ENCODE measurements at places on chromosomes 11 and 22.

- DNase-seq = no peak
These were observed 5.6 kb upstream of the MUC6 start for GRCh38 chr11:1041936-1042608.

DNA sequence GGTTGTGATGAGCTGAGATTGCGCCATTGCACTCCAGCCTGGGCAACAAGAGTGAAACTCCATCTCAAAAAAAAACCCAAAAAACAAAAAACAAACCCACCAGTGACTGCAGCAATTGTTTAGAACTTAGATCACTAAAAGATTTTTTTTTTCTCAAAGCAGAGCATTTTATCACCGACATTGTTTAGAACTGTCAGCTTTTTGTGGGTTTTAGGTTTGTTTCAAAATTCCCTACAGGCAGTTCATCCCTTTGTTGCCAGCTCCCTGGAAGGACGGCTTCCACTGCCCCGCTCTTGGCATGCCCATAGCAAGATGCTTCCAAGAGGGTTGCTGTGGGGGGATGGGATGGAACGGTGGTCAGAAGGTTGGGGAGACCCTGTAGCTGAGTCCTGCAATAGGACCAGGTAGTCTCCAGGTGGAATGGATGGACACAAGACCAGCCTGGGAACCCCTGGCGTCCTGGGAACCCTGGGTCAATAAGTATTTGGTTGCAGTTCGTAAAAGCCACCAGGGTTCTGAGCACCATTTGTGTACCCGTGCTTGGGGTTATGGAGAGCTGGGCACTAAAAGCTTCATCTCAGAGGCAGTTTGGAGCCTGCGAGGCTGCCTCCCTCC is 46.7 kb downstream of the TSPAN18 start:
- DNase-seq = no peak

DNA sequence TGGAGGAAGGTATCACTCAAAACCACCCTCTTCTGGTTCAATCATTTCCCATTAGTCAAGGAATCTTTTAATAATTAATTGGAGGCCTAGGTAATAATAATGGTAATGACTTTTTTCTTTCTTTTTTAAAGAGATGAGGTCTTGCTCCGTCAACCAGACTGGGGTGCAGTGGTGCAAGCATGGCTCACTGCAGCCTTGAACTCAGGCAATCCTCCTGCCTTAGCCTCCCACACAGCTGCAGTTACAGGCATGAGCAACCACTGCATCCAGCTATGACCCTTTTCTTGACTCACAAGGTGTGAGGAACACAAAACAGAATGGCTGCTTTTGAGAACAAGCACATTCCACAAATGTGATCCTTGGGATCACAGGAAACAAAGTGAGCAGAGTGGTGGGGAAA is 3.6 kb downstream of the POLDIP3 start:
- no peak for DNase-seq

DNA sequence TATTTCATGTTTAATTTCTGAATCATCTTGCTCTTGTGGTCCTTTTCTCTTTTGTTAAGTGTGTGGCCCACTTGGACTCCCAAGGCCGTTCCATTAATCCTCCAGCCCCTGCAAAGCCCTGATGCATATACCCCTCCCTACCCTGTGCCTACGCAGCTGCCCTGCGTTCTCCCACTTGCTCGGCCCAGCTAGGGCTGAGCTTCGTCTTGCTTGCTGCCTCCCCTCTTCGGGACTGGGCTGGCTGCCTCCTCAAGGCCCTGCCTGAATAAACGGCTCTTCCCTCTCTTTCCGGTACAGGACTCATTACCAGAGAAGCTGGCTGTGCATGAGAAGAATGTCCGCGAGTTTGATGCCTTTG is 28.5 kb downstream of the ARHGAP1 start:
- DNase-seq = no peak

GRCh38 chr11:15489281-15489680 is 374.6 kb downstream of the INSC start:
- no peak for DNase-seq

DNA sequence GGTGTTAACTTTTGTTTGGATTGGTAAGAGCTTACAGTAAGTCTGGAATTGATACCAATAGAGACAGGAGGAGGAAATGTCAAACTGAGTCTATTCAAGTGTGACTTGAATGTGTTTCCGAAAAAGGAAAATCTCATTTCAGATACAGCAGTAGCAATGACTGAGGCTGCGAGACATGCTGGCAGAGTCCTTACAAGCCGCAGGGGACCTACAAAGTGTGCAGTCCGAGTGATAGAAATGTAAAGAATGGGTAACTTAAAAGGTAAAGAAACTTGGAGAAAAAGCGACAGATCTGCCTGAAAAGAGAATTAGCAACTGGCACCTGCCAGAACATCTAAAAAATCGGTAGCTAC is 444 bp downstream of the CWF19L2 start:
- no peak for DNase-seq
